ENCODE measurements at places on chromosomes 4 and X.

- no peak for DNase-seq
These were observed 94.4 kb downstream of the HHIP start for GRCh38 chr4:144740316-144740715.

- DNase-seq = no peak
These were observed 38.1 kb downstream of the MID1 start for GRCh38 chrX:10582215-10582733.

GRCh38 chr4:55884093-55884850 lies 30.8 kb downstream of the EXOC1 start:
- DNase-seq = no peak

GRCh38 chrX:9562851-9563250 lies 98.0 kb downstream of the TBL1X start:
- no peak for DNase-seq

DNA sequence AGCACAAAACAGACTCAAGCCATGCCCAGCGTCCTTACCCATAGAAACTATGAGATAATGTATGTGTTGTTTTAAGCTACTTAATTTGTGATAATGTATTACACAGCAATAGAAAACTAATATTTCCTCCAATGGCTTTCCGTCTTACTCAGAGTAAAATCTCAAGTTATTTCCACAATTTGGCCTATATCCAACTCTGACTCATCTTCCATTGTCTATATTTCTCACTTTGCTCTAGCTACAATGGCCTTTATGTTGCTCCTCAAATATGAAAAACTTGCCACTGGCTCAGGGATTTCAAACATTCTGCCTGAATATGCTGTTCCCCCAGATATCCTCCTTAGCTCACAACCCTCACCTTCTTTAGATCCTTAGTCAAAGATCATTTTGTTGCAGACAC lies 31.6 kb downstream of the IQCM start:
- no peak for DNase-seq

- DNase-seq = no peak
These were observed 108.1 kb upstream of the PSAPL1 start for GRCh38 chr4:7542781-7543180.

GRCh38 chrX:107396783-107397182 lies 52.7 kb upstream of the FRMPD3 start:
- no peak for DNase-seq

GRCh38 chr4:153612878-153613277 lies 71.2 kb upstream of the TLR2 start:
- DNase-seq = no peak

- DNase-seq = no peak
These were observed 14.8 kb downstream of the HOPX start for GRCh38 chr4:56666279-56666678.

- DNase-seq = no peak
These were observed 17.4 kb upstream of the LNX1 start for GRCh38 chr4:53608649-53609048.

GRCh38 chrX:22760513-22761057 lies 239.2 kb upstream of the DDX53 start:
- DNase-seq = no peak

DNA sequence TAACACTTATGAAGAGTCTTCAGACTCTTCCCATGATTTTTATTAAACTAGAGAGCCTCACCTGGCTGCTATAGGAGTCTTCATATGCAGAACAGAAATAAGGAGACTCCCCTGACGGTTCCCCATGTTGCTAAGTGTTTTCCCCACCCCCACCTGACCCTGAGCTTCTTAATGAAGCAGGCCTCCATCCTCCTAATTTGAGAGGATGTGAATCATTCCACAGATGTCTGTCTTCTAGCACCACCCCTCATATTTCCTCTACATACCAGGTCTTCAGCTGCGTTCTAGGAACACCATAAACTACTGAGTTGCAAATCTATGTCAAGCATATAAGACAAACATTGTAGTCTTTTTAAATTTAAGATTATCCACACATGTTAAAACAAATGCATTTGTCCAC lies 36.9 kb downstream of the RP2 start:
- no peak for DNase-seq

DNA sequence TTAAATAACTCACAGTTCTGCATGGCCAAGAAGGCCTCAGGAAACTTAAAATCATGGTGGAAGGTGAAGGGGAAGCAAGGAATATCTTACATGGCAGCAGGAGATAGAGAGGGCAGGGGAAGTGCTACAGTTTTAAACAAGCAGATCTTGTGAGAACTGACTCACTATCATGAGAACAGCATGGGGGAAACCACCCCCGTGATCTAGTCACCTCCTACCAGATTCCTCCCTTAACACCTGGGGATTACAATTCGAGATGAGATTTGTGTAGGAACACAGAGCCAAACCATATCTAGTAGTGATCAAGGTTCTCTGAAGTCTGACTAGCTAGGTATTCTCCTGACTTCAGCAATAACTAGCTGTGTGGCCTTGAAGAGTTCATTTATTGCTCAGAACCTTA lies 56.0 kb downstream of the BANK1 start:
- DNase-seq = no peak

DNA sequence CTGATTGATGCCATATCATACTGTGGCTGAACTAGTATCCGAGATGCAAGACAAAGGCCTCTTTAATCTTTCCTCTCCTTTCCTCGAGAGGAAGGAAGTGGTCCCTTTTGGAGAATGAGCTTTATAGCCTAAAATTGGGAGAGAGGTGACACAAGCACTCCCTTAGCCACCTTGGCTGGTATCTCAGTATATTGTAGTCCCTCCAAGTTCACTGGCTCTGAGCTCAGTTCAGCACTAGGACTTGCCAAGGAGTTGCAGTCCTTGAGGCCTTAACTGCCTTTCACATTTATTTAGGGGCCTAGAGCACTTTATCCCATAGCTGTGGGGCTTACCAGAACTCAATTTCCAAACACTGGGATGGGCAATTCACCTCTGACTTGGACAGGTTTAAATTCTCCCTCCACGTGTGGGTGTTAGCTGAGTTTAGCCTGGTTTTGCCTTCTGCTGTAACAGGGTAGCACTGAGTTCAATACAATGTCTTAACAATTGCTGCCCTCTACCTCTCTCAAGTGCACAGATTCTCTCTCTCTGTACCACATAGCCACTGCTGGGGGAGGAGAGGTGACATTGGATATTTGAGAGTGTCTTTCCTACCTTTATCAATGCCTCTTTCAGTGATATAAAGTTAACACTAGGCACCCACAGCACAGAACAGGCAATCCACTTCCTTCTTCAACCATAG lies 216.4 kb downstream of the TECRL start:
- no peak for DNase-seq

GRCh38 chr4:127124919-127125318 lies 507.8 kb upstream of the INTU start:
- DNase-seq = no peak

DNA sequence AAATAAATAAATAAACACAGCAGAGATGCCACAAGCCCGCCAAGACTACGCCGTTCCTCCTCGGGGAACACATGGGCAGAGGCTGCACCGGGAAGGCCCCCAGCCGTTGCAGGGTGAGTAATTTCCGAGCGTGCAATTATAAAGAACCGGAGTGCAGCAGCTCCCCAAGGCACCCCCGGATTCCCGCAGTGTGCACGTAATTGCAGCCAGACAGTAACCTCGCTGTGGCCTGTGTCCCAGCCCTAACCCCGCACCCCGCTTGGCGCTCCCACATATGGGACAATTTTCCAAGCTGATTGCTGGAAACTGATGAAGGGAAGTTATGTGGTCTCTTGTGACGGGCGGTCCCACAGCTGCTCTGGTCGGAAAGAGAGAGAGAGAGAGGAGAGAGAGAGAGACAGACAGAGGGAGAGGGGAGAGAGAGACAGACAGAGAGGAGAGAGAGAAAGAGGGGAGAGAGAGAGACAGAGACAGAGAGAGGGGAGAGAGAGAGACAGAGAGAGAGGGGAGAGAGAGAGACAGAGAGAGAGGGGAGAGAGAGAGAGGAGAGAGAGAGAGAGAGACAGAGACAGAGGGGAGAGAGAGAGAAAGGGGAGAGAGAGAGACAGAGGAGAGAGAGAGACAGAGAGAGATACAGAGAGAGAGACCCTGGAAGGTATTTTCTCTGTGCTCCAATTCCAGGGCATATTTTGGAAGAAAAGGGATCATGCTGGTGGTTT lies 275.4 kb downstream of the SHOX start:
- DNase-seq = no peak

DNA sequence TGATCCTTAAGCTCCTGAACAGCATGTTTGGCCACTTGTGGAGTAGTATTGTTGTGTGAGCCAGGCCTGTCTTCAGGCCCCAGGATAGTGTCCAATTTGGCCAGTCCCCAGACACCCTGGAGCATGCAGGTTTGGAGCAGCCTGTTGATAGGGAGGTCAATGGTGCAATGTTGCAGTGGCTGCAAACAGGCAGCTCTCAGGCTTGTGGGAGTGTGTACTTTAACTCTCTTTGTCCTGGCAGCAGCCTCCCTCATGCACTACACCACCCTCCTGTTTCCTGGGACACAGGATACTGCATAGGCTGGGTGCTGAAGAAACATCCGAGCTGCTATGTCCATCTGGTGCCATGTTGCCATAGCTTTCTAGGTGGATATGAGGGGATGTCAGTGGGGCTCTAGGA lies 24.0 kb downstream of the TECRL start:
- DNase-seq = no peak

GRCh38 chr4:146059865-146060264 lies 115.7 kb upstream of the LSM6 start:
- no peak for DNase-seq

GRCh38 chrX:39936886-39937770 lies 160.6 kb downstream of the BCOR start:
- no peak for DNase-seq

GRCh38 chr4:83390944-83391343 lies 56.3 kb upstream of the HPSE start:
- no peak for DNase-seq

GRCh38 chr4:128776794-128777216 lies 32.7 kb upstream of the JADE1 start:
- DNase-seq = no peak

DNA sequence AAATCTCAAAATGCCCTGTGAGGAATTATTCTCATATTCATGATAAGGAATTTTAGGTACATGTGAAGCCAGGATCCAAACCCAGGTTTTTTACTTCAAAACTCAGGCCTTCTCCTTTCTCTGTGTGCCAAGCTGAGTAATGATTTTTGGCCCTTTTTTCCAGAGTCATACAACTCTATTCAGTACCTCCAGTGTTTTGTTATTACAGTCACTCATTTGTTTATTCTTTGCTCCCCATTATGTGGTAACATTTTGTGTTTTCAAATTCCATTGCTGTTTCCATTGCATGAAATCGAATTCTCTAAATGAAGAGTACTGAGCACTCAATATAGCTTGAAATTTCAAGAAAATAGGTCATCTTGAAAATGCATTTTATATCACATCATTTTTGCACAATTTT lies 315.4 kb downstream of the NR3C2 start:
- no peak for DNase-seq

- no peak for DNase-seq
These were observed 18.4 kb downstream of the DKK2 start for GRCh38 chr4:107017443-107018343.

GRCh38 chr4:28443801-28444412 lies 1583.3 kb downstream of the STIM2 start:
- no peak for DNase-seq
